Fibroblast of lung (primary cell): ENCODE measurements at places on chromosomes 4 and X.

GRCh38 chr4:183241322-183241640 is 78.8 kb downstream of the CLDN22 start:
- peak; percentile 86 for DNase-seq

- peak; percentile 43 for DNase-seq
Observed at GRCh38 chr4:37767546-37767945, 58.9 kb upstream of the PGM2 start.

DNA sequence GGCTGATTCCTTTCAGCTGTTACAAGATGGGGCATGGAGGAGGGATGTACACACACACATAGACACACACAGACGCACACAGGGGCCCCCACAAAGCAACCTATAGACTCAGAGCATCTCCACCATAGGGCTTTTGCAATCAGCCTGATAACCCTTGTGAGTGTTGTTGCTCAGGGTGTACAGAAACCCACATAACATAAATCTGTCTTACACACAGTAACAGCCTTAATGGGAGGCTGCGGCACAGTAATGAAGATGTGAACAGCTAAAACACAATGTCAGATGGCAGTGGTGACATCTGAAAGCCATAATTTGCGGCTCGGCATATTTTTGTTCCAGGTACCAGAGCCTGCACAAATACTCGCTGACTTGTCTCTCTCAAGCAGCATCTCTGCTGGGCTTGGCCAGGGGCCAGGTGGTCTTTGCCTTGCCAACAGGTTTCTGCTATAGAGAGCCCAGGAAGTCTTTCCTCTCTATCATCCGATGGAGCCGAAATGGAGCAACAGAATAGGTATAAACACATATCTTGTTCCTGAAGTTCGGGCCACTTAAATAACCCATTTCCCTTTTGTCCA is 357.2 kb upstream of the GATB start:
- DNase-seq, result no peak

DNA sequence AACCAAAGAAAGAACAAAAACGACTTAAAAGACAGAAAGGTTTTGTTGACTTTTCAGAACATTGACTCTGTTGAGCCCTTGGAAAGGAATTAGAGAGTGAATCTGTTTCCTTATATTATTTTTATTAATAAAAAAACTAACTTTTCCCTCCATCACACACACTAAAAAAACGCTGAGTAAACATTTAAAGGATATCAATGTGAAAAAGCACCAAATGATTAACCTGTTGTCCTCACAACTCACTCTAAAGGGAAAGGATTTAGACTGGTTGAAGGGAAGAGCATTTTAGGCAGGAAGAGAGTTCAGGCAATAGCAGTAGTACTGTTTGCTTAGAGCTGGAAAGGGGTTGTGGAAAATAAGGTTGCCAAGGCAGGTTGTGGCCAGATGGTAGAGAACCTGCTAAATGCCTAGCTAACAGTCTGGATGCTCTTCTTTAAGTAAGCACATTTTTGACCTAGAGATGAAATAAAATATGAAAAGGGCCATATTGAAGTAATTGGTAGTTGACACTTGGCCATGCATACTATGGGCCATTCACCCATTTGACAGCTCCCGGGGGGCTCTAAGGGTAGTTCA is 98.0 kb upstream of the NDP start:
- DNase-seq, result peak; percentile 15

- DNase-seq, result no peak
Observed at GRCh38 chr4:8819473-8820177, 52.0 kb downstream of the HMX1 start.

DNA sequence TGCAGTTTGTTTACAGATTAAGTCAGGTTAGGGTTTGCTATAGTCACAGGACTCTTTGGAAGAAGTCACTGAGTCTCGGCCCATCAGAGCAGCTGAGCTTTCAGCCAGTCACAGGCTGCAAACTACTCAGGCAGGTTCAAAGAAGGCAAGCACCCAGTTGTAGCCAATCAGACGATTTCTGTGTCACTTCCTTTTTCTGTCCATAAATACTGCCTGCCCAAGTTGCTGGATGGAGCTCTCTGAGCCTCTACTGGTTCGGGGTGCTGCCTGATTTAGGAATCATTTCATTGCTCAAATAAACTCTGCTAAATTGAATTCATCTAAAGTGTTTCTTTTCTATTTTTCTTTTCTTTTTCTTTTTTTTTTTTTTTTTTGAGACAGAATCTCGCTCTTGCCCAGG is 7.3 kb upstream of the SH3BP2 start:
- no peak for DNase-seq
